Umbilical cord (tissue), 2 donors: ENCODE measurements at places on chromosomes 4 and X. TPM values are rescaled to one million over a fixed set of nuclear protein-coding genes. Genes with fewer than 3 reads are reported as not detected.

DNA sequence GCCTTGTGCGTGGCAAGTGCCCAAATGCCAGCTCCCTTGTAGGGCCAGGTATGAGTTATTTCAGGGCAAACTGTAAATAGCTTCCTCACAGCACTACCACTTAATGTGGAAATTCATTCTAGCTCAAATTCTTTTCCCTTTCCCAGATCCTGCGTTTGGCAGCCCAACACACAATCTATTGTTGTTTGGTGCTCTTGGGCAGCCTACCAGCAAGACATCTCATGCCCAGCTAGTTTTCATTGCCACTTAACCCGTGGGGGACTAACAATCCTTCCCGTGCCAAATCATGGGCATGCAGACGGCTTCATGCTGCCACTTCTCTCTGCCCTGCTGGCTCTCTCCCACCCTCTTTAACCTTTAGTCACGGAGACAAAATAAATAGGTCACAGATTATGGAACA lies 454.2 kb downstream of the GRIA2 start:
- no peak for DNase-seq

- no peak for DNase-seq
Observed at GRCh38 chr4:143357161-143357845, 20.6 kb downstream of the GAB1 start.

- no peak for DNase-seq
Observed at GRCh38 chr4:186891859-186892486, 168.3 kb upstream of the FAT1 start.

- DNase-seq: no peak
Observed at GRCh38 chr4:24408640-24409039, 175.7 kb downstream of the DHX15 start.

DNA sequence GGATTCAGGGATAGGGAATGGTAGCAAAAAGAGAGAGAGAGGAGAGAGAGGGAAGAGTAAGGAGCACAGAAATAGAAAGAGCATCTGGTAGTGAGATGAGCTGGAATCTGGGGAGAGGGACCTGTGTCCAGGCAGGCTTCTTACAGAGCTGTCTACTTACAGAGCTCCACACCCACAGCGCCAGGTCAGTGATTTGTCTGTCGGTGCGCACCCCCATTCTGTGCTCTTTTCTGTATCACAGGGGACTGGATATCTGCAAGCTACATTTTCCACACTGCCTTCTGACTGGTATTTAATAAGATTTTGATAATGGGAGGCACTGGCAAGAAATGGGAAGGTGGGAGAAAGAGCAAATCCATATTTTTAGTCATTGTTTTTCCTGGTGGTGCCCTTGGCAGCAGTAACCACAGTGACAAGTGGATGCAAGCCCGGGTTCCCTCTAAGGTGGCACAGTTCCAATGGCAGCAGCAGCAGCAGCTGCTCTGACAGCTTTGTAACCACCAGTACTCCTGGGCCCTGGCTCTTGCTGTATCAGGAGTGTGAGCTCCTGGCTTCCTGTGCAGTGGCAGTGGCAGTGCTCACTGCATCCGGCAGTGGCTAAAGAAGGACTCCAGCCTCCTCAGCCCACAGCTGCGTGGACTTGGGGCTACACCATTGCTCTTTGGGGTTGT lies 300.5 kb downstream of the TRIML1 start:
- no peak for DNase-seq

DNA sequence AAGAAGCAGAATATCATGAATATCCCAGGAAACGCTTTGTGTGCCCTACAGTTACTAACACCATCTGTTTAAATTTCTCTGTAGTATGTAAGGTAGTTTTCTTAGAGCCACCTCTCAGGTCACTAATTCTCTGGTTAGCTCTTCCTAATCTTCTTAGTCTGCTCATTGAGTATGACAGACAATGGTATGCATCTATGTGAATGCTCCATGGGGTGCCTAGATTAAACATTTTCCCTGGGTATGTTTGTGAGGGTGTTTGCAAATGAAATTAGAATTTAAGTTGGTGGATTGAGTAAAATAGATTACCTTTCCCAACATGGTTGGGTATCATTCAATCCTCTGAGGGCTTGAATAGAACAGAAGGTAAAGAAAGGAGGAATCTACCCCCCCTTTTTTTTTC lies 233.0 kb downstream of the PCDH18 start:
- DNase-seq: no peak

GRCh38 chr4:151792995-151793394 lies 32.2 kb upstream of the GATB start:
- no peak for DNase-seq

- peak; percentile 1 for DNase-seq
Observed at GRCh38 chrX:50920132-50920531, 9.6 kb downstream of the BMP15 start.

DNA sequence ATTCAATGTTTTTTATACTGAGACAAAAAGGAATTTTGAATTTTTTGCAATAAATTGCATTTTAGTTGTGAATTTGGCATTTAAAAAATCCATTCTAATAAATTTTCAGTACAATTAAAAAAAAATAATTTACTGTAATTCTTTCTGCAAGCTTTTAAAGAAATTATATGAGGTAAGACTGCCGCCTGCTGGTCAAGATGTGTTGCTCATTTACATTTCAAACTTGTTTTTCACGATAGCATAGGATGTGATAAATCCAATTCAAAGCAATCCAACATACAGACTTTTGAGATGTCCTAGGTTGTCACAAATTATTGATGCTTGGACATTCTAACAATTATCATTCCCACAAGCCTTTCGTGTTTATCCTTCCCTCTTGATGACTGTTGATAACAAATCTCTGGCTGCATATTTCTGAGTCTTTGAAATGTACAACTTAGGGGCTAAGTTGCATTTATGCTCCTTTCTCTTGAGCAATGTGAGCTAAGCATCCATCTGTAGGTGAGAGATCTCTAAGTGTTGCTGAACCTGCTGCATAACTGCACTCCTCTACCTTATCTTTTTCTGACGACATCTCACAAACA lies 21.7 kb upstream of the MFAP3L start:
- DNase-seq: peak; percentile 74

- no peak for DNase-seq
Observed at GRCh38 chrX:68175562-68175961, 257.7 kb downstream of the OPHN1 start.

DNA sequence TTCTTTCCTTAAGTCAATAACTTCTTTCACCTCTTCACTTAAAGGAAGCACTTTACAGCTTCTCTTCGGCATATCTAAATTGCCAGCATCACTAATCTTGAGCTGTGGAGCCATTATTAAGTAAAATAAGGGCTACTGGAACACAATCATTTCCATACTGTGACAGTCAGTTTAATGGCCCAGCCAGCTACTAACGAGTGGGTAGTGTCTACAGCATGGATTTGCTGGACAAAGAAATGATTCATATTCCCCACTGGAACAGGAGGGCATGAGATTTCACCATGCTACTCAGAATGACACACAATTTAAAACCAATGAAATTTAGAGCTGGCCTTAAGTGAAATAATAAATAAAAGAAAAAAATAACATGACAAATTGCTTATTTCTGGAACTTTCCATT lies 72.1 kb downstream of the DDIT4L start:
- DNase-seq: no peak

GRCh38 chr4:94342694-94343093 lies at the start of gene HPGDS:
TSS of gene HPGDS (minus strand) at chr4:94342836. CDS start at chr4:94334629, 8,207 bp downstream.
- DNase-seq: peak; percentile 51

DNA sequence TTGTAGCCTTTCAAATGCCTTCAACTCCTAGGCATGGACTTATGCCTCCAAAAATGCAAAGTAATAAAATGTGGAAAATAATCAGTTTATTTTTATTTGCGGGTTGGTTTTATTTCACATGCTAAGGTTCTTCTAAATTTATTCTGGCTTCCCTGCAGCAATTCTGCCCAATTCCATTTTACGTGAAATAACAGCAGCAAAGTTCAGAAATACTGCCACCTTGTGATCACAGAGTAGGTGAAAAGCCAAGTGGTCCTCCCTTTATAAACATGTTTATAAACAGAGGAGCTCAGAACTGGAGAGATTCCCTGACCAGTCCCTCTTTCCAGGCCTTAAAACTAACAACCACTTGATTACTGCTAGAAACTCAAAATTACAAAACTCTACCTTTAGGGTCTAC lies 14.7 kb upstream of the DCHS2 start:
- peak; percentile 72 for DNase-seq

GRCh38 chr4:78311306-78311705 lies 240.3 kb upstream of the ANXA3 start:
- DNase-seq: no peak

GRCh38 chr4:73978886-73979285 lies 2.9 kb downstream of the PF4 start:
- peak; percentile 84 for DNase-seq

DNA sequence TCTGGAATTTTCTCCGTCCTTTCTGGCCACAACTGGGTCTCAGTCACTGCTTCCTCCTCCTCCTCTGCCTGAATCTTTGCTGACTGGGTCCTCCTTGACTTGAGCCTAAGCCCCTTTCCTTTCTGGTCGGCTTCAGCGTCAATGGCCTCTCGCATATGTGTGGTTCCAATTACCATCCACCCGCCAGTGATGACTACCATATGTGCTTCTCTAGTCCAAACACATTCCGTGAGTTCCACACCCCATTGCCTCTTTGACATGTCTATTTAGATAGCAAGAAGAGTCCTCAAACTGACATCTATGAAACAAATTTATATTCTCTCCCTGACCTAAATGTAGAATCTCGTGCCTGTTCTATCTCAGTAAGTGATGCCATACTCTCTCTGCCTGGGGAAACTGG lies 19.8 kb downstream of the MXRA5 start:
- peak; percentile 17 for DNase-seq

- DNase-seq: no peak
Observed at GRCh38 chr4:76607846-76608245, 172.8 kb downstream of the SHROOM3 start.

DNA sequence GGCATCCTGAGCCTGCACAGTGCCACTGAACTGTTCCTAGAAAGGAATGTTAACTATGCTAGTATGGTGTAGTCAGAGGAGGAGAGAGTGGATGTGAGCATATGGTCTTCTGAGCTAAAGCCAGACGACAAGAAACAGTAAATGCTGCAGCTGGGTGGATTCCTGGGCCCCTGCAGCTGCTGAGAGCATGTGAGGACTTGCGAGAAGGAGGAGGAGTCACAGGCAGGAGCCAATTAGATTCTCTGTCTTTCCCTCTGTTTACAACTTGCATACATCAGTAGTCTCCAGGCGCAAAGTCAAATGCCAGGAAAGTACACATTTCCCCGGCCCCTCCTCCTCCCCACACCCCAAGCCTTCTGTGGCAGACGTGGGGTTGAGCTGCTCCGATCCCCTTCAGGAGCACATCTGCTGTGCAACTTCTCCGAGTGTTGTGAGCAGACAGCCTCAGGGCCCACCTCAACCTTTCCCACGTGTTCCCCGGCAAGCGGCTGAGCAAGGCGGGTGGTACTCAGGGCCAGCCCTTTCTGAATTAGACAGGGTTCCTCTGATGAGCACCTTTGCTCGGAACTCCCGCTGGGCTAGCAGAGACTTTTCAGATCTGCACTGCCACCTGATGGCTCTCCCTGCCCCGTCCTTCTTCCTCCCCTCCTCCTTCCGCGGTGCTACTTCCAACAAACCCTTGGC lies 108.7 kb upstream of the ATP6AP2 start:
- peak; percentile 94 for DNase-seq

DNA sequence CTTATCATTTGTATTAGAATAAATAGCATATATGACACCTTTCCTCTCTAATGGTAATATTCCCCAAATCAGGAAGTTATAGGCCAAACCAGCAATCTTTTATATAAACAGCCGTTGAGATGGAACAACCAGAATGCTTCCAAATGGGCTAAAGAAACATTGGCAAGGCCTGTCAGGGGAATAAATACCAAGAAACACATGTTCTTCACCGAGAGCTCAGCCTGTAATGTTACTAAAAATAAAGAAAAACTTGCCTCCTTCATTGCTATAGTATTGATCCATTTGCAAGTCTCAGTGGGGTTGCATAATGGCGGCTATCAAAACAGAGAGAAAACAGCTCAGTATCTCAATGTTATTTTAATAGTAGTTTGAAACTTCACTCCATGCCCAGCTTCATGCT lies 104.9 kb downstream of the FAM13A start:
- DNase-seq: no peak

DNA sequence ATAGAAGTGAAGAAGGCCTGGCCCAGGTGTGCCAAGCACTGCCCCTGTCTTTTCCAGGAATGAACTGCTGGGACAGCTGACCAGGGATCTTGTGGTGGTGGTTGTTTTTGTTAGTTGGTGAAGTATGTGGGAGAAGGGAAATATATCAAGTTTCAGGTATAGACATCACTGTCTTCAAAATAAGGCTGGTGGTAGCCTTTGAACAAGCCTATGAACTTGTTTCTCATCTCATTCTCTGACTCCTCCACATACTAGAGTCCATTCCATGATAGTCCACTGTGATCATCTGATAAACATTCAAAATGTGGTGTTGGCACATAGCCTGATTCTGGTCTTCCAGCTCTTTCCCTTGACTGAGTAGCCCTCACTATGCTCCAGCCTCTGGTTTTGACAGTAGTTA lies 303.7 kb downstream of the CAMK2D start:
- no peak for DNase-seq

The DUSP21 gene
- total RNA-seq: 0.72 TPM

The TRO gene
- total RNA-seq: 34.2 TPM

The SH2D1A gene
- 1.2 TPM for total RNA-seq

The CTAG1B gene
- total RNA-seq: not detected

The NDP gene
- total RNA-seq: not detected

The PLAC8 gene
- total RNA-seq: 0.72 TPM

The RIPPLY1 gene
- not detected for total RNA-seq

The LEF1 gene
- total RNA-seq: 15.9 TPM

The PAGE5 gene
- not detected for total RNA-seq

The PNMA5 gene
- 0.24 TPM for total RNA-seq

The RBM46 gene
- 3.9 TPM for total RNA-seq

The RNF128 gene
- 7.9 TPM for total RNA-seq

The MYOZ2 gene
- total RNA-seq: 3.6 TPM

The GAGE10 gene
- total RNA-seq: not detected

The SPANXD gene
- total RNA-seq: not detected

The ZNF732 gene
- total RNA-seq: 5.1 TPM

The MSX1 gene
- total RNA-seq: 14.0 TPM

The SPATA4 gene
- 0.72 TPM for total RNA-seq

The FGD1 gene
- 3.1 TPM for total RNA-seq

The OTOP1 gene
- total RNA-seq: not detected

The ARHGAP36 gene
- not detected for total RNA-seq

The SOWAHD gene
- total RNA-seq: 0.72 TPM
